Hypothalamus (tissue), 51 donors: ENCODE measurements at places on chromosomes 3 and 15.
A peak's percentile ranks its signal among the peaks of the same experiment; 100 is the strongest.

DNA sequence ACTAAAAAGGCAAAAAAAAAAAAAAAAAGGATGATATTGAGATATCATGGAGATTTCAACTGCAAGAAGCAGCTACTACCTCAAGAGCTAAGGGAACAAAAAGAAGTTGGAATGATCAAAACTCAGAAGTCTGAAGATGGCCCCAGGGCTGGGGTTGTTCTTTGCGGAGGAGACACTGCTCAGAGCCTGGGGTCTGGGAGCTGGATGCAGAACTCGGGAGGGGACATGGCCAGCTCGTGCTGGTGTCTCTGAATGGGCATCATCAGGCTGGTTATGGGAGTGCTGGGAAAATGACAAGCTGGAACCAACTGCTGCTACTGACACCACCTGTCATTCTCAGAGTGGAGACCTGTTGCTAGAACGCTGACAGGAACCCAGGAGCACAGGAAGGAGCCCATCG is 14.2 kb upstream of the ADIPOQ start:
- DNase-seq, result no peak

GRCh38 chr3:146110161-146110560 is 50.8 kb downstream of the PLOD2 start:
- DNase-seq, result no peak

DNA sequence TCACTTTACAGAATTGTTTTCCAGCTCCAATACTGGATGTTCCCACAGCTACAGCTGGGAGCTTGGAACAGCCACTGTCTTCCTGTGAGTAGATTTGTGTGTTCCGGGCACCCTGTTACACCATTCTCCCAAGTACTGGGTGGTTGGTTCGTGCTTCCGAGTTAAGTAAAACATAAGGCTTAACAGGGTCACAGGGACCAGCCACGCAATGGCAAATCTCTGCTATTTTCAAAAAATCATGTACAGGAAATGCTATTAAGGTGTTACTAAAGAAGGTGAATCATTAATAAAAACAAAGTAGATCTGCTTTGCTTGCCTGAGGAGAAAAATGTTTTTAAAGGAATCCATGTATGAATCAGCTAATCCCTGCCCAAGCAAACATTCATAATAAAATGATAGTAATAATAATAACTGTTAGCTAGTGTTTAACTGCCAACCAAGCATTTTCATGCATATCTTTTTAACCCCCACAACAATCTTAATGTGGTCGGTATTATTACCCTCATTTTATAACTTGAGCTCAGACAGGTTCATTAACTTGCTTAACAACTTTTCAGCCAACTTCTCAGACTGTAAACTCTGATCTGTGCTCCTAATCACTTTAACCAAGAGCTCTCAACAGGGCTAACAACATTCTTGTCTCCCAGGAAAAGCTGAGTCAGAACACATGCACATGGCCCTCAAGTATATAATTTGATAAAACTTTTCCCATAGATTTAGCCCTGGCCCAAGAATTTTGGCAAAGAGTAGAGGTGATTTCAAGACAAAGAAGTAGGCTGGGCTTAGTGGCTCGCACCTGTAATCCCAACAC is 2.7 kb upstream of the C2CD4A start:
- no peak for DNase-seq

- no peak for DNase-seq
Measured at GRCh38 chr3:187286467-187287059, 5.0 kb downstream of the MASP1 start.

- DNase-seq, result no peak
Measured at GRCh38 chr3:105094588-105094987, 272.1 kb upstream of the ALCAM start.

GRCh38 chr3:155619118-155619915 is 125.6 kb downstream of the PLCH1 start:
- no peak for DNase-seq

GRCh38 chr3:52155912-52156311 is 1.7 kb upstream of the POC1A start:
- no peak for DNase-seq

DNA sequence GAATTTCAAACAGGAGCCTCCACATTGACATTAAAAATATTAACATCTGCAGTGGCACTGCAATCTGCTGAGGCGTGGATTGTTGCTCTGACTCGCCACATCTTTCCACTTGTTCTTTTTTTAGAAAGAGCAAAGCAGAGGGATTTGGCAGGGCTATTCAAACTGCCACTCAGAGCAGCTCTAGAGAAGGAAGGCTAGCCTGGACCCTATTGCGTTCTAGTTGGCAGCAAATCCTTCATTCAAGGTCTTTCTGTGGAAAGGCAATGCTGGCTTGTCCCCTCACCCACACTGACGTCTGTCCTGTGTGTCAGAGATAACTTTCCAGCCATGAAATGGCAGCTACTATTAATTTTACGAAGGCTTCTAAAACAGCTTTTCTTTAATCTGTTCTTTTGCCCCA is 483.2 kb upstream of the SGO1 start:
- no peak for DNase-seq

GRCh38 chr3:71416876-71417275 is 166.7 kb downstream of the FOXP1 start:
- no peak for DNase-seq

DNA sequence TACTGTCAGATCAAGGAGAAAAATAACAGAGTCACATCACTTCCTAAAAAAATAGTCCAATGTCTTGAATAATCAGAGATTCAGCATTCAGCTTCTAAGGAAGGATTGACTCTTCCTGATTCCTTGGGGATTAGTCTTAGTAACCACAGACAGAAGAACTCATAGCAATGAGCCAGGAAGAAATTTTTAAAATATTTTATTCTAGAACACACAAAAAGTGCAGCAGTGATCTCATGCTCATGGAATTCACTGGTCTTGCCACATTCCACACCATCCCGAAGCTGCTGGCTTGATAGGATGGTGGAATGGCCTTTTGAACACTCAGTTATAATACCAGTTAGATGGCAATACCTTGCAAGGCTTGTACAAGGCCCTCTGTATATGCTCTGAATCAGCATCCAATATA is 43.0 kb upstream of the ABI3BP start:
- no peak for DNase-seq

- DNase-seq, result no peak
Measured at GRCh38 chr15:23384371-23384770, 29.8 kb downstream of the GOLGA8S start.

GRCh38 chr3:12316729-12317351 is 28.0 kb downstream of the PPARG start:
- DNase-seq, result no peak

DNA sequence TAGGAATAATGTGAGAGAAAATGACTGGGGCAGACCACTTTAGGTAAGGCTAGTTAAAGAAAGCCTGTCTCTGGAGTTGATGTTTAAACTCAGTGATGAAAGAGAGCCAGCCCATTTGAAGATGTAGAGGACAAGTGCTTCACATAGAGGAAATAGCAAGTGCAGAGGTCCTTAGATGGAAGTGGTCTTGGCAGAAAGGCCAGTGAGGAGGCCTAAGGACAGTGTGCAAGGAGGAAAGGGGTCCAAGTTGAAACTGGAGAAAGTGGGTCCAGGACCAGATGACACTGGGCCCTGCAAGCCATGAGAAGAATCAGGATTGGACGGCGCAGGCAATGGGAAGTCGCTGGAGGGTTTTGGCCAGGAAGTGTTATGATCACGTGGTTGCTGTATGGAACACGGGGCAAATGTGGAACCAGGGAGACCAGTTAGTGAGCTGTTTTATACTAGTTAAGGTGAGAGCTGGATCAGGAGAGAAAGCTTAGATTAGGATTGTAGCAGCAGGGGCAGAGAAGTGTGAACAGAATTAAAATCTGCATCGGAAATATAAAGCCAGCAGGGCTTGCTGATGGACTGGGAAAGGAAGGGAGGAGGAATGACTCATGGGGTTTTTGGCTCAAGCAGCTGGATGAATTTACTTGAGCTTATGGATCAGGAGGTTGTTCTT is 48.0 kb upstream of the SCAANT1 start:
- DNase-seq, result no peak

DNA sequence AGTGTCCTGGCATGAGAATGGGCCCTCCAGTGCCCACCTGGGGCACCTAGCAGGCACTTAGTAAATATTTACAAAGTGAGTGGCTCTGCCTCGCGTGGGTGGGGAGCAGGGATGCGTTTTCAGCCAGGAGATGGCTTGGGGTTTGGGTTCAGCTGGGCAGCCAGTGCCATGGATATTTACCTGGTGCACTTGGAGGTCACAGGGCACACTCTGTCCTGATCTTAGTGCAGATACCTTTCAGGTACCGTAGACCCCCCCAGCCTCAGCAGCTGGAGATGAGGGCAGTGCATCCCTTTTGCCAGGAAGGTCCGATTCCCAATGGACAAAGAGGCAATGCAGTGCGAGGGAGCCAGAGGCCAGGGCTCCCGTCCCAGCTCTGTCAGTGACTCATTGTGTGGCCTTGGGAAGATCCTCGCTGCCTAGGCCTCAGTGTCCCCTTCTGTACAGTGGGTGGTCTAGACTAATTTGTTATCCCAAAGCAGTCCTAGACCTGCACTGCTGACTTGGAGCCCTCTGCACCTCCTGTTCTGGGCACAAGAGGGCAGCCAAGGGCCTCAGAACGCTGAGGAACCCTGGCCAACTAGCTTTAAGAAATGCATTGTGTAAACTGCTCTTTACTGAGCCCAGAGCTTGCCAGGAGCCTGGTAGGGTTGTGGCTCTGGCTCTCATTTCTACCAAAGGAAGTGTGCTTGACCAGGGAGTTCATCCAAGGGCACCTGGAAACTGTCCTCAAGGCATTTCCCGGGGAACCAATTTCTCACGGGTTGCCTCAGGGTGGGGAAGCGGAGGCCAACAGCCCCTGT is 16.0 kb downstream of the HDAC11 start:
- peak; percentile 78 for DNase-seq

GRCh38 chr3:192063570-192063969 is 602.6 kb downstream of the PYDC2 start:
- DNase-seq, result no peak

GRCh38 chr3:127985655-127986225 is 66.5 kb upstream of the SEC61A1 start:
- no peak for DNase-seq

GRCh38 chr3:162602619-162603018 is 1106.0 kb downstream of the OTOL1 start:
- no peak for DNase-seq
